ENCODE measurements at places on chromosomes 11 and 22. TPM values are rescaled to one million over a fixed set of nuclear protein-coding genes. Genes with fewer than 3 reads are reported as not detected.

- DNase-seq, result no peak
These were observed 5.5 kb downstream of the GP1BB start for GRCh38 chr22:19728836-19729235.

DNA sequence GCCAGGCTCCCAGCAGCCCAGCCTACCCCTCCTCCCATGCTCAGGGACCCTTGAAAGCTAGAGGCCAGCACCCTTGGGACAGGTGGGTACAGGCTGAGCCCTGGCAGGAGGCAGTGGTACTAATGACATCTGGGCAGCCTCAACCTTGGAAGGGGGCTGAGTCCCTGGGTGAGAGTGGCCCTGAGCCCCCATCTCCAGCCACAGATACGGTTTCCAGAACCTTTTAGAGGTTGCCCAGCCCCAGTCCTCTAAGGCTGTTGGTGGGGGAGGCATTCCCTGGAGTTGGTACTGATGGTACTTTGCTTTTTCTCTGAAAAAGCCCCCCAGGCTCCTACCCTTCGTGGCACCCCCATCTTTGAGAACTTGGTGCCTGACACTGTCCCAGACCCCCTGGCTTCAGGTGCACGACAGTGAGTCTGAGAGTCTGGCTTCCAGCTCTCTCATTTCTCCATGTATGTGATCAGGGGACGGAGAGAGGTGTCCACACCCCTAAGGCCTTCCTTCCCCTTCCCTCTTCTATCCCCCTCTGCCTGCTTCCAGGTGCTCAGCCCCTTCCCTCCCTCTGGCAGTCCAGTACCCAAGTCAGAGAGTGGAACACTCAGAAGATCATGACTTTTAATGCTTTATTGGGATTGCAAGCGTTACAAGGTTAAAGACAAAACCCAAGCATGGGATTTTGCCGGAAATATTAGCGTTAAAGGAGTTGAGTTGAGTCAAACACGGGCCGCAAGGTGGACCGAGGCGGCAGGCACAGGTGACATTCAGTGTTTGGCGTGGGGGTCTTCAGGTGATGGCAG lies 10.5 kb downstream of the IGF2 start:
- peak; percentile 48 for DNase-seq

GRCh38 chr11:117366248-117366647 lies 38.6 kb downstream of the CEP164 start:
- DNase-seq, result no peak

- DNase-seq, result no peak
These were observed at the start of gene LMF2 for GRCh38 chr22:50507421-50507990. Gene LMF2, minus strand, starts transcription at chr22:50507702. Its CDS starts 27 bp downstream, at chr22:50507675.

GRCh38 chr11:11982975-11983374 lies 25.5 kb downstream of the DKK3 start:
- DNase-seq, result no peak

GRCh38 chr11:28571371-28571770 lies 463.2 kb downstream of the METTL15 start:
- DNase-seq, result no peak

DNA sequence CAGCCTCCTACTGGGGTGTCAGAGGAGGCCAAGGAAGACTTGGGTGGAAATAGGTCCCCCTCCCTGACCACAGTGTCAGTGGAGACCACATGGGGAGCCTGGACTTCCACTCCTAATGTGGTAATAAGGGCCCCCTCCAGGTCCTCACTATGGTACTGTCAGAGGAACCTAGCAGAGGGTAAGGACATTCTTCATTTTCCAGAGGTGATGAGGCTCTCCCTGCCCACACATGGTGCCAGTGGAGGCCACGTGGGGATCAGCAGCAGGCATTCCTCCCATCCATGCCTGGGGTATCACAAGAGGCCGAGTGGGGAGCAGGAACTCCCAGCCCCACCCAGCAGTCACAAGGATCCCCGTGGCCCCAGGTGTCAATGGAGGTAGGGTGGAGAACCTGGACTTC lies 6.5 kb upstream of the CLDN5 start:
- DNase-seq, result no peak

- DNase-seq, result no peak
These were observed 15.2 kb upstream of the GCAT start for GRCh38 chr22:37792494-37792893.

ANO3 gene
- total RNA-seq, result 0.30 TPM

MAPK8IP1 gene
- total RNA-seq, result 3.7 TPM

TUBGCP6 gene
- total RNA-seq, result 23.5 TPM

BCO2 gene
- total RNA-seq, result 4.9 TPM

SLC36A4 gene
- 13.6 TPM for total RNA-seq
